ENCODE measurements at places on chromosomes 6 and 20.

DNA sequence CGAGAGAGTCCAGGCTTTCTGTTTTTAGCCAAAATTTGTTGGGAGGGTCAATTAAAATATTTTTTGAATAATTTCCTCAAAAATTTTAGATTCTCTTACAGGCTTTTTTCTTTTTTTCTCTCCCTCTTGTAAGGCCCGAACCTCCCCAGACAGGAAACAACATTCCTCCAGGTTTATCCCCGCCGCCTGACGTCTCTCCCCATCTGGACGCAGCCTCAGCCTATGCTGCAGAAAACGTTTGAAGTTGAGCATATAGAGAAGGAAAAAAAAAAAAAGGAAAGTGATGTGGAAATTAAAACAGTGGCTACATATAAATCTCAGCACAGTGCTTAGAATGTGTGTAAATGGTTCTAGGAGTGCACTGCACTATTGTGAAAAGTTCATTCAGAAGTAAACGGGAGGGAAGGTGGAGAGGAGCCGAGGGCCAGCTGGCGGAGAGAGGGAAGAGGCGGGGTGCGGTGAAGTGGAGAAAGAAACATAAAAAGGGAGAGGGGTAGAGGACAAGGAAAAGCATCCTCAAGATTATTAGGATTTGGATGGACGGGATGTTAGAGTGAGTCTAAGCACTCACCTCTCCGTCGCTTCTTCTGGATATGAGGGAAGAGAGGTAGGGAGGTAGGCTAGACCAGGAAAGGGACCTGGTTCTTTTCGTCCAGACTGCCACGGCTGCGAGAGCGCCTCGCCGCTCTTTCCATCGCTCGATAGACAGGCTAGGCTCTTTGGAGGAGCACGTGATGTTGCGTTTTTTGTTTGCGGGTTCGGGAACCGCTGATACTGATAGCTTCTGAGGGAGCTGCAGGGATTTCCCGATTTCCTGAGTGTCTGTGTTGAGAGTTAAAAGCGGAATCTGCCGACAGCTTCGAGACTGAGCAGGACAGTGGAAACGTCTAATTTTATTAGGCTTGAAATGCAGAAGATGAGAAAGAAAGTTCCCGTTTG lies 98.7 kb downstream of the TRIM27 start:
- no peak for DNase-seq

DNA sequence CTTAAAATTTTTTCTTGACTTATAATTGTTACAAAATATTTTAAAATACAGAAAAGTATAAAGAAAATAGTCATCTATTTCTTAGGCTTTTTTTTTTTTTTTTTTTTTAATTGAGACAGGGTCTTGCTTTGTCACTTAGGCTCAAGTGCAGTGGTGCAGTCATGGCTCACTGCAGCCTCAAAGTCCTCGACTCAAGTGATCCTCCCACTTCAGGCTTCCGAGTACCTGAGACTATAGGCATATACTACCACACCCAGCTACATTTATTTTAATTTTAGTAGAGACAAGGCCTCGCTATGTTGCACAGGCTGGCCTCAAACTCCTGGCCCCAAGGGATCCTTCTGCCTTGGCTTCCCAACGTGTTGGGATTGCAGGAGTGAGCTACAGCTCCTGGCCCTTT lies 5.3 kb upstream of the ACAT2 start:
- DNase-seq: no peak

DNA sequence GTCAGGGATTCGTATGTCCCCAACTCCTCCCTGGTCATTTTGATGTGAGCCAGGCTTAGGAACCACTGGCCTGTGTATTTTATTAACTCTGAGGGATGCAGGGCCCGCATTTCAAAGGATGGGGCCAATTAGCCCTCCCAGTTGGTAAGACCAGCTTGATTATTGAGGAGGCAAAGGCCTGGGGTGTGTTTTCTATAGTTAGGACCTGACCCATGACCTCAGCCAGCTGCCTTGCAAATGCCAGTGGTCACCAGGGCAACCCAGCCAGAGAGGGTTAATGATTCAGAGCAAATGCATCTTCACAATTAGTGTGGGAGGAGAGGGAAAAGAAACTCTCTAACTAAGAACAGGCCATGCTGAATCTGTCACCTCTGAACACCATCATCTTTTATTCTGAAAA lies 835.4 kb downstream of the MAFB start:
- DNase-seq: no peak

DNA sequence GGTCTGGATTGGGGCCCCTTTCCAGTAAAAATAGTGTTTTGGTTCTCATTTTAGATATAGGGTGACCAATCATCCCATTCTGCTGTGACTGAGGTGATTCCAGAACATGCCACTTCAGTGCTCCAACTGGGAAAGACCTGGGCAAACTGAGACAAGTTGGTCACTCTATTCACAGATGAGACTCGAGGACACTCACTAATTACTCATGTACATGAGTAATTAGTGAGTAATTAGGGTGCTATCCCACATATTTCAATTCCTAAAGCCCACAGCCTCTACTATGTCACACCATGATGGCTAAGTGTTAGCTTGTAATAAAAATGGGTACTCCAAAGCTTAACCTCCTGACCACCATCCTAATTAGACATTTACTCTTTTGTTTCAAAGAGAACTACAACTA lies 86.0 kb downstream of the CBLN4 start:
- DNase-seq: no peak

GRCh38 chr6:140018588-140018987 lies 644.1 kb upstream of the CITED2 start:
- no peak for DNase-seq

DNA sequence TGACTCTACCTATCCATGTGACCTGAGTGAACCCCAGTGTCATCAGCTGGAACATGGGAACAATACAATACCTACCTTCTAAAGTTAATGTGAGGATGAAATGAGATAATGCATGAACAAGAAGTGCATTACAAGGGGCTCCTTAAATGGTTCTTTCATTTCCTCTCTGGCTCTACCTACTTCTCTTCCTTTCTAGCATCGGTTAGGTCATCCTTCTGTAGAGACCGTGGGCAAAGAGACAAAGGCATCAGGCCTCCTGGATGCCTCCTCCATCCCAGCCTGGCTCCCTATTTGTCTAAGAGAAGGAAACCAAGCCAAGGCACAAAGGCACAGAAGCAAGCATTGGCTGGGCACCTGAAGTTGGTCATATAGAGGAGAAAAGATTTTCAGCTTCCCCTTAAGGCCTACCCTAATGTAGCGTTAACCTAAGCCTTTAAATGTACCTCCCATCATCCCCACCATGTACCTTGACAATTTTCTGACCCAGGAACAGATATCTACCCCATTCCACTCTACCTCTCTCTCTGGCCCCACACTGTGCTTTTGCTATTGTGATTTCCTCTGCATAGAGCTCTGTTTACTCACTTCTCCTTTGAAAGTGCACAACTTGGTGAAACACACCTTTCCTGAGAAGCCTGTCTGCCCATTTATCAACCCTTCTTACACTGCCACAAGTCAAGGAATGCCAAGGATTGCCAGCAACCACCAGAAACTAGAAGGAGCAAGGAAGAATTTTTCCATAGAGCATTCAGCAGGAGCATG lies 86.6 kb downstream of the GCLC start:
- DNase-seq: no peak

- DNase-seq: no peak
Measured at GRCh38 chr20:63261795-63262528, 7.7 kb upstream of the NKAIN4 start.

DNA sequence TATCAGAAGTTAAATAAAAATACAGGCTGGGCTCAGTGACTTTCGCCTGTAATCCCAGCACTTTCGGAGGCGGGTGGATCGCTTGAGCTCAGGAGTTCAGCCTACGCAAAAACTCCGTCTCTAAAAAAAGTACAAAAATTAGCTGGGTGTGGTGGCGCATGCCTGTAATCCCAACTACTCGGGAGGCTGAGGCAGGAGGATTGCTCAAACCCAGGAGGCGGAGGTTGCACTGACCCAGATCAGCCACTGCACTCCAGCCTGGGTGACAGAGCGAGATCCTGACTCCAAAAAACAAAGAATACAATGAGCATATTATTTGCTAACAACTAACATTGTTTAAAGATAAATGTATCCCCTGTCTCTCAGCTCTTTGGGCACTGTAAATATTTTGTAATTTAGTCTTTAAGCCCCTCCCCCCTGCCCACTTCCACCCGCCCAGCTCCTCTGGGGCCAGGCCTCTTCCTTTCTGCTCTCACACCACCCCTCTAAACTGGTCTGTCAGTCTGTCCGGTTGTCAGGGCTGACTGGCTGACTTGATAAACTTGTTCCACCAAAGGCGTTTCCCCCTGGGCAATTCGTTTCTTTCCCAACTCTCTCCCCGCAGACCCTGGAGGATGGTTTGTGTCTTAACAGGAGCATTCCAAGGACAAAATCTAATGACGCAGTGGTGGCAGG lies 62.4 kb upstream of the QKI start:
- no peak for DNase-seq

DNA sequence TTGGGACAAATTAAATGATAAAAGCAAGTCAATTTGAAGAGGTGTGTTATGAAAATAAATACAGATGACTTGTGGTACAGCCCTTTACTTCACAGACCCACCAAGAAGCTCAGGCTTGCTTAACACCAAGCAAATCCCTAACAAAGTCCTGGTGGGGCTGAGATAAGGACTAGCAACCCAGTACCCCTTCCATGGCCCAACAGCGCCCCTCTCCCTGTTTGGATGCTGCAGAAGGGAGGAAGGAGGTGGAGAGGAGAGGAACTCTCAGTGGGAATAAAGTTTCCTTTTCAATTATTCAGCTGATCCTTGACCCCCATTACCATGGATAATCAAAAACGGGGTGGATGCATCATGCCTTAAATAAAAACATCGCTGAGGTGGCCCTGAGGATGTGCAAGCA lies 4.5 kb upstream of the ZNF831 start:
- DNase-seq: no peak

GRCh38 chr6:33935439-33936080 lies 131.8 kb upstream of the MLN start:
- no peak for DNase-seq

GRCh38 chr20:34979366-34980153 lies 23.9 kb downstream of the MYH7B start:
- DNase-seq: no peak

DNA sequence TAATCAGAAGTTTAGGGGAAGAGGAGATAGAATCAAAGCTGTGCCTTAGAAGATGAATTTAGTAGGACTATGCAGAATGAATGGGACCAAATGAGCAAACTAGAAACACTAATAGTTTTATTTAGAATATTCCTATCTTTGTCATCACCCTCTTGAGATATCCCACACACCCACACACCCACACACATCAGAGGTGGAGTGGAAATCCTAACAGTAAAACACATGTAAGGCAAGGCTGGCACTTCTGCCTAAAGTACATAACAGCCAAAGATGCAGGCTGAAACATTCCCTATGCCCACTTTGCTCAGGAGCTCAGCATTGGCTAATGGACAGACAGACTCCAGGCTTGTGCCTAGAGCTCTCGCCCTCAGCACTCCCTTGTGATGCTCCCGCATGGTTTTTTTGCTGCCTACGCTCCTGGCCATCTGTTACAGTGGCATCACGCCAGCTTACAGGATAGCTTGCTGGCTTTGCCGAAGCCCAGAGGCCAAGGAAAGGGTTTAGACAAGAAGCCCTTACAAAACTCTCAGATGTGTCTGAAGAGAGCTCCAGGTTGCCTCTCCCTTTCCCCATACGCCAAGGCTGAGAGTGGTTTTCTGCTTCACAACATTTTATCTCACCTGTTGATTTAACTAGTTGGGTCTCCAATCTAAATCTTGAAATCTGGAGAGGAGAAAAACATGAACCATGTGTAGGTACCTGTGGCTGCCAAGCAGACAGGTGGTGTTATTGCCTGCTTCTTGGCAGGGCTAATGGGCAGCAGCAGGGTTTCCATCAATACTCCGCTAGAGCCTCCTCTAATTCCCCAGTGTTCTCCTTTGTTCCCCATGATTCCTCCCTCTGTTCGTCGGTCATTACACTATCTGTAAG lies 282.6 kb upstream of the ID4 start:
- no peak for DNase-seq

DNA sequence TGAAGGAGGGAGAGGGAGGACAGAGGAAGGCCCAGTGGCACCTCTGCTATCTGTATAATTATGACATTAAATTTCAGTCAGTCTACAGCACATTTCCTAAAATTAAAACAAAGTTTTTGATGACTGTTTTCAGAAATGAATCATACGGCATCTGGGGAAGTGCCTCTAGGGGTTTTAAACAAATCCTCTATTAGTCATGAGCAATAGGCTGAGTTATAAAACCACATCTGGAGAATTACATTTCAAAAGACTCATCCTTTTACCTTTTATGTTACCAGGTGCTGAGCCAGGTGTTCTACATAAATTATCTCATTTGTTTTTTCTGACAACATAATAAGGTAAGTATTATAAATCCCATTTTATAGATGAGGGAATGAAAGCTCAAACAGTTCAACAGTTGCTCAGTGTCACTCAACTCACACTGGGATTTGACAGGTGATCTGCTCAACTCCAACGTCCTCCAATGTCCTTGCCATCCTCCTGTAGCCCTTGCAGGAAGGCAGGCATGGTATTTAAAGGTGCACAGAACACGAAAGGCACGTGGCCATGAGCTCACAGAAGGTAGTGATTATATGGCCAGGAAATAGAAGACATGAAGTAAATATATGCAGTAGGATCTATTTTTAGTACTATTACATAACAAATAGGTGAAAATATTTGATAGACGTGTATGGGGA lies 184.2 kb upstream of the MAN1A1 start:
- no peak for DNase-seq

DNA sequence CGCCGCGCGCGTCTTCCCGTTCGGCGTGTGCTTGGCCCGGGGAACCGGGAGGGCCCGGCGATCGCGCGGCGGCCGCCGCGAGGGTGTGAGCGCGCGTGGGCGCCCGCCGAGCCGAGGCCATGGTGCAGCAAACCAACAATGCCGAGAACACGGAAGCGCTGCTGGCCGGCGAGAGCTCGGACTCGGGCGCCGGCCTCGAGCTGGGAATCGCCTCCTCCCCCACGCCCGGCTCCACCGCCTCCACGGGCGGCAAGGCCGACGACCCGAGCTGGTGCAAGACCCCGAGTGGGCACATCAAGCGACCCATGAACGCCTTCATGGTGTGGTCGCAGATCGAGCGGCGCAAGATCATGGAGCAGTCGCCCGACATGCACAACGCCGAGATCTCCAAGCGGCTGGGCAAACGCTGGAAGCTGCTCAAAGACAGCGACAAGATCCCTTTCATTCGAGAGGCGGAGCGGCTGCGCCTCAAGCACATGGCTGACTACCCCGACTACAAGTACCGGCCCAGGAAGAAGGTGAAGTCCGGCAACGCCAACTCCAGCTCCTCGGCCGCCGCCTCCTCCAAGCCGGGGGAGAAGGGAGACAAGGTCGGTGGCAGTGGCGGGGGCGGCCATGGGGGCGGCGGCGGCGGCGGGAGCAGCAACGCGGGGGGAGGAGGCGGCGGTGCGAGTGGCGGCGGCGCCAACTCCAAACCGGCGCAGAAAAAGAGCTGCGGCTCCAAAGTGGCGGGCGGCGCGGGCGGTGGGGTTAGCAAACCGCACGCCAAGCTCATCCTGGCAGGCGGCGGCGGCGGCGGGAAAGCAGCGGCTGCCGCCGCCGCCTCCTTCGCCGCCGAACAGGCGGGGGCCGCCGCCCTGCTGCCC lies 1.1 kb downstream of the SOX4 start:
- no peak for DNase-seq

DNA sequence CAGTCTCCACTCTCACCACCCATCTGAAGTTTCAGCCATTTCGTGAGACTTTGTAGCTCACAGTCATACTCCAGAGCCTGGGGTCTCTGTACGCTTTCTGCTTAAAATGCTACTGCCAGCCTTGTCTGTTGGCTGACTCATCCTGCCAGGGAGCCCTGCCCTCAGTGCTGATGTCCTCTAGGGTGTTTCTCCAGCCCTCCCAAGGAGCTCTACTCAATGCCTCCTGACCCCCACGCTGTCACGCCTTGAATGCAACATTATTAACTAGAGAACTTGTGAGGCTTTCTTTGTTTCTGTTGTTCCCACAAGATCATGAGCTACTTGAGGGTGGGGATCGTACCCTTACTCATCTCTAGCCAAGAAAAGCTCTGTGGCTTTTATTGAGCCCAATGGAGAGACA lies 20.1 kb downstream of the KIF16B start:
- no peak for DNase-seq
